ENCODE measurements at places on chromosomes 3 and 15.

GRCh38 chr3:21795152-21795837, 44.3 kb upstream of the ZNF385D start:
- no peak for DNase-seq

DNA sequence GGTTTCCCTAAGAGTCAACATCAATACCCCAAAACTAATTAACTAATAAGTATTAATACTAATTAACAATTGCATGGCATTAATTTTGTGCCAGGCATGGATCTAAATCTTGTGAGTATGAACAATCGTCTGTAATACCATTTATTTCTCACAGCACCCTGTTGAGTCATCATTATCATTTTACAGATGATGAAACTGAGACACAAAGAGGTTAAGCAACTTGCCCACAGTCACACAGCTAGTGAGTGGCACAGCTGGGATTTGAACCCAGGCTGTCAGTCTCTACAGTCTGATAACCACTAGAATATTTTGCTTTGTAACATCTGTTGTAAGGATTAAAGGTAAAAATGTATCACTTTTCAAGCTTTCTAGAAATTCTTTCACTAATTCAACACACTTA, 423.4 kb upstream of the WNT5A start:
- no peak for DNase-seq

DNA sequence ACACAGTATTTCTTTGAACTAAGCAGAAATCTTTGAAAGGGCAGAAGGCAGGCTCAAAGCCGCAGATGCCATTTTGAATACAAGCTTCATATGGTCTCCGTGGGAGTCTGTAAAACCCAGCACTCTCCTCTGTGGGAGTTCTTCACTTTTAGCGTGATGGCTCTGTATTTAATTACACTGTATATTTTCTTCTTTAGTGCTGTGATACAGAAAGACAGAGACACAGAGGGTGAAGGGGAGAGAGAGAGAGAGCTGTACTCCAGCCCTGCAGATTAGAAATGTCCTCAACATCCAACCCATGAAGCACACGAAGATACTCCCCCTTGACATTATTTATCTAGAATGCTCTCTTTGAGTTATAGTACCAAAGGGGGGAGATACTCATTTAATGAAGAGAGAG, 752.6 kb upstream of the NR2F2 start:
- no peak for DNase-seq

DNA sequence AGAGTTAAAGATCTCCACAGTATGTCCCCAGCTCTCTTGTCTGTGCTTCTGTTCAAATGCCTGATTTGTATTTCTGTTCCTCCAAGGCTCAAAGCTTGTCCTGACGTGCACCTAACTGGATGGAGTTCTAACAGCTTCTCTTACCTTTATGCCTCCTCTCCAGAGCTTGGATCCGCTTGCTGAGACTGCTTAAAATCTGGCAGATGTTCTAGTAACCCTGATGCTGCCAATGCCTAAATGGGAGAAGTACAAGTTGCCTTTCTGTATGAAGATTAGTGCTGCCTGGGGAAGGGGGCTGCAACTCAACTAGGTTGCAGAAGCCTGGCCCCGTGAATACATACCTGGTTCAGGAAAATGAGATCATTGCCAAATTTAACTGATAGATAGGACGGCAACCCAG, 354.5 kb upstream of the KCNMB2 start:
- no peak for DNase-seq

GRCh38 chr3:188775412-188775811, 396.4 kb upstream of the TPRG1 start:
- no peak for DNase-seq

GRCh38 chr15:82852941-82853561, 43.6 kb downstream of the WHAMM start:
- no peak for DNase-seq

- DNase-seq = no peak
These were observed 15.5 kb downstream of the SRPRB start for GRCh38 chr3:133820889-133821675.

DNA sequence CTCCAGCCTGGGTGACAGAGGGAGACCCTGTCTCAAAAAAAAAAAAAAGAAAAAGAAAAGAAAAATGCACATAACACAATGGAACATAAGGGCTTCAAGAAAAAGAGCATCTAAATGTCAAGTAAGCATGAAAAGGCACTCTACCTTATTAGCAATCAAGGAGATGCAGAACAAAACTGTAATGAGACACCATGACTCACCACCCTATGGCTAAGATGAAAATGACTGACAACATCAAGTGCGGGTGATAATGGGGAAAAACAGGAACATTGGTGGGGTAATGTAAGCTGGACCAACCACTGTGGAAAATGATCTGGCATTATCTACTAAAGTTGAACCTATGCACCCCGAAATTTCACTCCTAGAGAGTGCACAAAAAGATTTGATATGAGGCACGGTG, 19.6 kb upstream of the NSMCE3 start:
- no peak for DNase-seq

DNA sequence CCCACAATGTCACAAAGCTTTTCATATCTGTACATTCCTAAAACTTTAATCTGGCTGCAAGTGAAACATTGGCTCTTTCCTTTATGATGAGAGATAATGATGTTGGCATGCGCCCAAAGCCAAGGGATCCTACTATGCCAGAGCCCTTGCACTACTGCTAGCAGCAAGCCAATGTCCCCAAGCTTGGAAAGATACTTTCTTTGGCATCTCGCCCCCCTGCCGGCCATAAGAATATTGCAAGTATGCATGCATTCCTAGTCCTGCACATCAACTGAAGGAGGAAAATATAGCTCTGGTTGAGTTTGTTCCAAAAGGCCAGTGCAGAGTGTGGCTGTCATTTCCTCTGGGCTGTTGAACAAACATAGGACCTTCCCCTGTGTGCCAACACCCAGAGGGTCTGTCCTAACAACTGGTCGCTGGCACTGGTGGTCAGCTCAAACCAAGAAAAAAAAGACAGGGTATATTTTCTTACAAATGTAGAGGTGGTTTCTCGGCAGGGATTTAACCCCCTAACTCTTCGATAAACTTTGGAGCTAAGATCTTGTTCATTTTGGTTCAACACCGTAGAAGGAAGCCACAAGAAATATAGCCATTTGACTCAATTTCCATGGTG, 120.9 kb upstream of the ZBED2 start:
- DNase-seq = no peak

- DNase-seq = no peak
These were observed 29.5 kb downstream of the CTDSPL start for GRCh38 chr3:37891227-37891626.

DNA sequence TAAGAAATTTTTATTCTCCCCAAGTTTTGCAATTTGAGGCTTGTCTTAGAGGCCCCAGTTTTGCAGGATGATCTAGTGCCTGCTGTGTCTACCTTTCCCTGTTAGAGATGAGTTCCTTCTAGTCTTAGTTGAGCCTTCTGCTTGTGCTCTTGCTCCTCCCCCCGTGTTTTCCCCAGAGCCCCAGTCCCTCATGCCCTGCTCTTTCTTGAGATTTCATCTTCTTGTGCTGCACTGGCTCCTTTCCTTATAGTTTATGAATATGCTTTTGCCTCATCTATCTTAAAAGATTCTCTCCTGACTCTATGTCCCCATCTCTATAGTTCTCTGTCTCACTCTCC, 4.7 kb downstream of the GAP43 start:
- DNase-seq = no peak

- peak; percentile 60 for DNase-seq
These were observed 82.0 kb upstream of the LRIG1 start for GRCh38 chr3:66582721-66583423.

DNA sequence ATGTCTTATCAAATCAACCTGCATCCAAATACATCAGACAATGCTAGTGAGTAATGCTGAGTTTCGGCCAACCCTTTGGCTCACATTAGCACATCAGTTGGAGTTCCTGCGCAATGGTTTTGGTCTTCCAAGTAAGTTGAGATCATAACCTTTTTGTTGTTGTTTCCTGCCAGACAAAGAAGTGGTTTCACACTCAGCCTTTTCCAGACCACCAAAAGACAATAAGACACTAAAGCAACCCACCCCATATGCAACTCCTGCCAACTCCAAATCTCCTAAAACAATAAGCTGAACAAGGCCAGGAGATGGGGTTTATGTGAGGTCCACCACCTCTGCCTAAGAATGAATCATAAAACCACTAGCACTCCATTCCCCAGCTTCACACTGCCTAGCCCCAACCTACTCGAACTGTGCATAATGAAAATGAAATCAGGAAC, 177.0 kb downstream of the ERC2 start:
- DNase-seq = peak; percentile 79

DNA sequence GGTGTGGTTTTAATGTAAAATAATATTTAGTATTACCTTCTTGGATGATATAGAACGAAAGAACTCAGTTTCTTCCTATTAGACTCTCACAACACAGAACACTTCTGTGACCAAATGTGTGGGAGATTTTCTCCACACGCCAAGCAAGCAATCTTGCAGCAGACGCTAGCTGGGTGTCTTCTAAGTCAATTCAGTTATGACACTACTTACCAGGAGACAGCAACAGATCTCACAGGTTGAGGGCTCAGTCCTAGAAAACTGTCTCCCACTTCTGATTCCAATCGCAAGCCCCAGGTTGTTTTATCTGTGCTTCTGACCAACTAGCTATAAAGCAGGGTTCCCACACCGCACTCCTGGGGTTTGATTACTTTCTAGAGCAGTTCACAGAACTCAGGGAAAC, 41.2 kb downstream of the HERC1 start:
- DNase-seq = no peak

DNA sequence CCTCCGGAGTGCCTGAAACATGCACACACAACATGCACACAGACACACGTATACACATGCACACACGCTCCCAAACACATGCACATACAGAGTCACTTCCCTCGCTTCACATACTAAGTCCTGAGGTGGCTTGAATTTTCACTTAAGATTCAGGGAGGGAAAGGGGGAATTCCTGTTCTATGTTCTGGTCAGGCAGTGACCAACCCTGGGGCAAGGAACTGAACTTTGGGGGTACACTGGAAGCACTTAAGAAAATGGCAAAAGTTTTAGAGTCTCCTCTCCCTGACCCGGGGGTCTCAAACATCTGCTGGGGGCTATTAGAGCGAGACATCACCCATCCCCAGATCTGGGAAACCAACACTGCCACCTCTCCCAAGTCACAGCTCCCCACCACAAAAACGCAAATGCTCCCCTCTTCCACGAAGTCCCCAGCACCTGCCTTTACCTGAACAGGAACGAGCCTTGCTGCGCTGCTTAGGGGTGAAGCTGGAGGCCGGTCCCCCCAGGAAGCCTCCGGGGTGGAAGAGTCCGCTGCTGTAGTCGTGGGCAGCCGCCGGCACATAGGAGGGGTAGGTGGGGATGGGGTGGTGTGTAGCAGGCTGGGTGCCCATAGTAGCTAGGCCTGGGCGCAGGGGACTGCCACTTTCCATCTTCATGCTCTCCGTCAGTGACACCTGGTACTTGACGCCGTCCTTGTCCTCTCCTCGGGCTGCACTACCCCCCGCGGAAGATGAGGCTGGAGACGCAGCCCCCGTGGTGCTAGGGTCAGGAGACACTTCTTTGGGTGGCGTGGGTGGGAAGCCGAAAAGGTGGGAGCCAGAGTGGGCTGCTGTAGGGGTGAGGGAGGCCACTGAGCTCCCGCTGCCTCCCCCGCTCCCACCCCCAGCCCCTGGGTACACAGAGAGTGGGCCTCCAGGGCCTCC, 7.5 kb downstream of the GATA2 start:
- no peak for DNase-seq

DNA sequence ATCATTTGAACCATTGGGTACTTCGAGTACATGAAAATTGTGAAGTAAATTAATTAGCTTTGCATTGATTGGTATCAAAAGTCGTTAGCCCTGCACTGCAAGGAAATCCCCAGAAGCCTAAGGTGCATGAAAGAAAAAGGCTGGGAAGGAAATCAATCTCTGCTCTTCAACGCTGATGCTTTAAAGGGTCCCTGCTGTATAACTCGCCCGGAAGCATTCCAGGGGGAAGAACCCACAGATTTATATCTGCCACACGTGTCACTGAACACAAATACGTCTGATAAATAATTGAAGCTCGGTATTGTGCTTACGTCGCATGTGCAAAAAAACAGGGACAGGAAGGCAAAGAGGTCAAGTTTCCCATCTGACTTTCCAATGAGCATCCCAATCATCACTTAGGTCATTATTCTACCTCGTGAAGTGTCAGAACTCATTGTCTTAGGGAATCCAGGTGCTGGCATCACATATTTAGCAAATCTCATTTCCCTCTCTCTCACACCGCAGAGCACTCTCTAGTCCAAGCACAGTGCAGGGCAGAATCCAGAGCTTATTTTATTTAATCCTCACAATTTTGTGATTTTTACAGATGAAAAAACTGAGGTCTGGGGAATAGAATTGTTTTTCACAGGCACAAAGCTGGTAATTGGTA, 804.4 kb upstream of the CFAP20DC start:
- DNase-seq = no peak

DNA sequence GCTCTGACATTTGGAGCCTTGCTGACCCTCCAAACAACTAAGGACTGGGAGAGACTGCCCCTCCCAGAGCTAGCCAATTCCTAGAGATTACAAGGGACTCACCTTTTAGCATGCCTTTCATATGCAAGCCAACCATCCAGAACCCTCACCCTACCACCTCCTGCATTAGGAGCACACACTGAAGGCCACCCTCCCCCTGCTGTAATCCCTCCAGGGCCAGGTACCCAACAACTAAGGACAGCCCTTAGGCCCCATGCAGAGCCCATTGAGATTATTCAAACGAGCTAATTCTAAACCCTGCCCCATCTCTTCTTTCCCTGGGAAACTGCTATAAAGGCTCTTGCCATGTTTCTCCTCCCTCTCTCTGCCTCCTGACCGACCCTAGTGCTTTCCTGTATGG, 352.6 kb downstream of the ERC2 start:
- no peak for DNase-seq

DNA sequence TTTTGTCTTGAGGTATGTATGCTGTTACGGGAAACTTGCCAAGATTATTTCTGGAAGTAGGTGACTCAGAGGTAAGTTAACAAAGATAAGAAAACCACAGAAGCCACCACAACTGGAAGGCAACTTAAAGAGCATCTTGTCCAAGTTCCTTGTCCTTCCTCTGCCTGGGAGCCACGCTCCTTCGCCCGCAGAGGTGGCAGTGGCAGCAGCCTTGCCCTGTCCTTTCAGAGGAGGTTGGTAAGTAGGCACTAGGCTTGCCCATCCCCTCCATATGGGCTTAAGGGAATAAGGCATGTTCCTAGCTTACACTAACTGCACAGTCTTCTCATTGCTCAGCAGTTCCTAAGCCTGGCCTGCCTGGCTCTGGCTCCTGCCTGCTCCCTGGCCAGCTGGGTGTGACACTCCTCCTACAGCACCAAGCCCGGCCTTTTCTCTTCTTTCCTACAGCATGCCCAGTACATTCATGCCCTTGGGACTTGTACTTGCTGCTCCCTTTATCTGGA, 48.0 kb upstream of the RAB6B start:
- peak; percentile 91 for DNase-seq

- DNase-seq = no peak
These were observed 43.4 kb upstream of the SLC6A1 start for GRCh38 chr3:10949197-10949596.

DNA sequence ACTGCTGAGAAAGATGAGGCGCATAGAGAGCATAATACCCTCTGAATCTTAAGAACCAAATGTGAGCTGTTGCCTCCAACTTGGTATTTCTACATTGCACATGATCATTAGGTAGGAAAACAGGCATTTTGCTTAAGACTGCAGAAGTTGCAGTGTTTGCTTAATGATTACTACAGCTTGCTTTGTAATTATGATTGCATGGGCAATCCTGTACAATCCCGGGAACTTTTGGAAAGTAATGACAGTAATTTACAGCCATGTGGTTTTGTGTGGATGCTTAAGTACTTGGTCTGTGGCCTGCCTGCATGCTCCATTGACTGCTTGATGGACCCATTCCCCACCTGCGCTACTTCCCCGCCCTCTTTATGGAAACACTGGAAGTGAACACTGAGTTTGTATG, 301.1 kb downstream of the DIPK2A start:
- DNase-seq = peak; percentile 31
